ENCODE measurements at places on chromosomes 2 and 18.

DNA sequence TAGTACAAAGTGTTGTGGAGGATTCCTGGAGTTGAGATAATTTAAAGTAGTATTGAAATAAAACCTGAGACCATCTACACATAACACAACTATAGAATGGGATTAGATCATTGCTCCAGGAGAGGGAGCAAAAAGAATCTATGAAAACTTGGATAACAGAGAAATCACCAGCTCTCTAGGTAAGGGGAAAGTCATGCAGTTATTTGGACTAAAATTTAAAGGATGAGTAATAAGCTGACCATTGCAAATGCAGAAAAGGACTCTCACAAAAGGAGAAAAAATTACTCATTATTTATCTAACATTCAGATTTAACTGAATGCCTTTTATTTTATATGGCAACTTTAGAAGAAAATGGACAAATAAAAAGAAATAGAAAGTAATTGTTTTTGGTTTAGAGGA lies 1399.8 kb upstream of the ACVR2A start:
- no peak for DNase-seq

- DNase-seq, result no peak
Measured at GRCh38 chr2:146807568-146808168, 1037.2 kb upstream of the ACVR2A start.

GRCh38 chr2:20027705-20028434 lies 15.4 kb upstream of the MATN3 start:
- DNase-seq, result no peak

- no peak for DNase-seq
Measured at GRCh38 chr2:75592030-75592429, 31.3 kb upstream of the EVA1A start.

DNA sequence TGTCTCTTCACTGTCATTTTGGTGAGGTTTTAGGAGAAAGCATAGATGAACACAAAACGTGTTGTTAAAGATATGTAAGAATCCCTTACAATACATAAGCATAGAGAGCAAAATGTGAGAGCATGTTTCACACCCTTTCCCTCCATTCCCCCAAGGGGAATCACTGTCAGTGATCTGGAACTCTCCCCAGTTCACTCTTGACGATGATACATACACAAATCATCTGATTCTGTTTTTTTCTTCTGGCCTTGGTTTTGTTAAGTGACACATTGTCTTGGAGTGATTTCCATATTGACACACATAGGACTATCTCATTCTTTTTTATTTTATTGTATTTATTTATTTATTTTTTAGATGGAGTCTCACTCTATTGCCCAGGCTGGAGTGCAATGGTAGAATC lies 53.7 kb upstream of the TANC1 start:
- DNase-seq, result no peak

DNA sequence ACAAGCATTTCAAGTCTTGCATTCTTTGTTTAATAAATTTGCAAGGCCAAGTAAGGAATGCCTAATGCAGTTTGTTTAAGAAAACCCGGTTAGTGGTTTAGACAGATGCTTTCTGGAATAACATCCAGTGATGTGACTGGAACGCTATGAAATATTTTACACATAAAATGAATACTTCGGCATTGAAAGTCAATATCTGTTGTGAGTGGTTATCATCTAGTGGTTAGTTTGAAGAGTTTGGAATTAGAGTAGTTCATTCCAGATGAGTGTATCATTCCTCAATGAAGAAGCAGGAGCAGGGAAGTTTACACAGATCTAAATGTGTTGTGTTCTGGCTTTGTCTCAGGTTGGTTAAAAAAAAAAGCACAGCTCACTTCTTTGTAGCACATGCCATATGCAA lies 608.0 kb upstream of the PIK3C3 start:
- DNase-seq, result no peak

DNA sequence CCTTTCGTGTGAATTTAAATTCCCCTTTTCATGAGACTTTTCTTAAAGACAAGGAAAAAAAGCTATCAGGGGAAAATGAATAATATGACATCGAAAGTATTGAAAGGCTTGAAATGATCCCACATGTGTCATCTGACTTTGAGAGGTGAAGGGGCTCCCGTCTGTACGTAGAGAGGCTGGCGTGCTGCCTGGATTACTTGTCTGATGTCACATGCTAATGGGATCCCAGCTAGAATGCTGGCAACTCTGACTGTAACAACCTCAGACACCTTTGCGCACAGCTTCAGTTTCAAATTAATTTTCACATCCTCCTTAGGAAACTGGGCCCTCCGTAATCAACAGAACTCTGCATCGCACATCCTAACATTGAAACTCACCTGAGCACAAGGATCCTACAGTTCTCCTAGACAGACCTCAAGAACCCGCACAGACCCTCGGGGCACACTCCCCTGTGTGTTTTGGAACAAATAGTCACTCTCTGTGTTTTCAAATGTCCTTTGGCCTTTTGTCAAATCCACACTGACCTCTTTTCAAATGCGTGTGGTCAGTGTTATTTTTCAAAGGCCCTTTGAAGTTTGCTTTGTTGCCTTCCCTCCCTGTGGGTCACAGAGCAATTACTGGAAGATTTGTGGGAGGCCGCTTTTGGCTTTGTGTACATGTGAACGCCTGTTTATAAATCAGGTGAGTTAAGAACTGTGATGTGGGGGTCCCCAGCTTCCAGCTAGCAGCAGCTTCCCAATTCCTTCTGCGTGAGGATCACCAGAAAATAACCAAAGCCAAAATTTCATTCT lies 65.9 kb downstream of the IL1R2 start:
- DNase-seq, result no peak

- no peak for DNase-seq
Measured at GRCh38 chr2:32847734-32848133, 99.0 kb upstream of the LTBP1 start.

GRCh38 chr2:190863946-190864345 lies 16.7 kb upstream of the GLS start:
- DNase-seq, result no peak

- DNase-seq, result no peak
Measured at GRCh38 chr18:48121752-48122151, 191.3 kb upstream of the SMAD2 start.

DNA sequence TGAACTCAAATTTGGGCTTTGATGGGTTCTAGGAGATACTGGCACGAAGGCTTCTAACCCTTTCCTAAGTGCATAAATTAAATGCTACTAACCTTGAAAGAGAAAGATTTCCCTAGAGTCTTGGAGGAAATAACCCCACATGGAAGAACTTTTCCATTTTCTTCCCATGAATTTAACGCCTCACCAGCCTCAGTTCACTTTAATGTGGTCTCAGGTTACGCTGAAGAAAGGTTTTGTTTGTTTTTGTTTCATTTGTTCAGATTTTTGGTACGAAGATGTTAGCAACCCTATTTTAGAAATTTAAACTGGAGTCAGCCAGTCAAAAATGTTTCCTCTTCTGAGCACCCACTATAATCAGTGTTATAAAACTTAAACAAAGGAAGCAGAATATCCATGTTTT lies 30.7 kb downstream of the METTL4 start:
- DNase-seq, result no peak

GRCh38 chr2:130911996-130912395 lies 75.3 kb downstream of the ARHGEF4 start:
- no peak for DNase-seq

GRCh38 chr2:232854082-232854481 lies 16.0 kb upstream of the SNORC start:
- DNase-seq, result no peak

- DNase-seq, result no peak
Measured at GRCh38 chr18:676069-676468, 18.6 kb downstream of the TYMS start.

DNA sequence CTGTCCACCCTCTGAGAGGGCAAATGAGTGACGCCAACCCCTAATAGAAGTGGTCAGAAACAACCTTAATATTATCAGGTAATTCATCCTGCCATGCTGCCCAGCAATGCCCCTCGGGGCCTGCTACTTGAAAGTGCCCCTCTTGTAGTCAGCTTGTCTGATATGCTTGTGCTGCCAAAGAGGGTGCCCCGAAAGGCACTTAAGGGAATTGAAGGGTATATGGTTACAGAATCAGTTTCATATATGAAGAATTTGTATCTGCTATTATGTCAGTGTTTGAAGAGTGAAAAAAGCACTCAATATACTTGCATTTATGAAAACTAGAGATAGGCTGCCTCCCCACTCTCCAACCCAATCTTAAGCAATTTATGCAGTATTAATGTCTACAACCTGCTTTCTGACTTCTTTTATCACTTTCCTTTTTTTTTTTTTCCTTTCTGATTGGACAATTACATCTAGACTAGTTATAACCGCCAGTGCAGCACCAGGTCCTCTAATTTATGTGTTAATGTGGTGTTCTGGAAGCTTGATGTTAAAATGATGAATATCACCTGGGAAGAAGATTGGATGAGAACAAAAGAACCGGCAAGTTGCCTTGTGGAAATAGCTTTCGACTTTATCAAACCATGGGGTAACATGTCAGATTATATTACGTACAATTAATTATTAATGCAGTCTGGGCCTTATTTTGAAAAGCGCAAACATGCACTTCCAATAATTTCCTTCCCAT lies 646.9 kb upstream of the ACVR2A start:
- DNase-seq, result no peak

- DNase-seq, result no peak
Measured at GRCh38 chr2:56217106-56217505, 33.3 kb downstream of the CCDC85A start.

GRCh38 chr2:76310894-76311633 lies 600.3 kb upstream of the GCFC2 start:
- no peak for DNase-seq

- no peak for DNase-seq
Measured at GRCh38 chr2:224259831-224260230, 142.1 kb downstream of the FAM124B start.

DNA sequence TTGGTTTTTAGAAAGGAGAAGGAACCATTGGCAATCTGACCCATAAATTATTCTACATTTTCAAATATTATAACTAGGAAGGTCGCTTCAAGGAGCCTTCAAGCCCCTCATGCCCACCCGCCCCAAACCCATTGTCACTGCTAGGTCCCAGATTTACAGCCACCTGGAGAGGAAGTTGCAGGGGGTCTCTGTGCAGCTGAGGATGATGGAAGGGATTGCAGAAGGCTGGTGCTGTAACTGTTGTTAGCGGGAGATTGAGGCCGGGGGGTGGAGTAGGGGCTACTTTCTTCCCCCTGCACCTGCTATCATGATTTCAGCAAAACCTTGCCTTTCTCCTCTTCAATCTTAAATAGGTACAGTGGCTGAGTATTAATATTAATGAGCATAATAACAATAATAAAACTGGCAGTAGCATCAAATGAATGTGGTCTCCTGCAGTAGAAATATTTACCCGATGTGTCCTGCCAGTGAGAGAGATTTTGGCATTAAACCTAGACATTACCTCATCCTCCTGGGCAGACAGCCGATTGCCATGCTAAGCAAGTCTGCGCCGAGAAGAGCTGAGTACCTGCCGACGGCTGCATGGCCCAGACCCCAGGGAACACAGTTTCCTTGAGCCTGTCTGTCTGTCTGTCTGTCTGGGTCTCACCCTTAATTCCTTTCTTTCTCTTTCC lies 225.4 kb downstream of the FAM210A start:
- no peak for DNase-seq

GRCh38 chr2:221156062-221156734 lies 415.9 kb downstream of the EPHA4 start:
- no peak for DNase-seq

DNA sequence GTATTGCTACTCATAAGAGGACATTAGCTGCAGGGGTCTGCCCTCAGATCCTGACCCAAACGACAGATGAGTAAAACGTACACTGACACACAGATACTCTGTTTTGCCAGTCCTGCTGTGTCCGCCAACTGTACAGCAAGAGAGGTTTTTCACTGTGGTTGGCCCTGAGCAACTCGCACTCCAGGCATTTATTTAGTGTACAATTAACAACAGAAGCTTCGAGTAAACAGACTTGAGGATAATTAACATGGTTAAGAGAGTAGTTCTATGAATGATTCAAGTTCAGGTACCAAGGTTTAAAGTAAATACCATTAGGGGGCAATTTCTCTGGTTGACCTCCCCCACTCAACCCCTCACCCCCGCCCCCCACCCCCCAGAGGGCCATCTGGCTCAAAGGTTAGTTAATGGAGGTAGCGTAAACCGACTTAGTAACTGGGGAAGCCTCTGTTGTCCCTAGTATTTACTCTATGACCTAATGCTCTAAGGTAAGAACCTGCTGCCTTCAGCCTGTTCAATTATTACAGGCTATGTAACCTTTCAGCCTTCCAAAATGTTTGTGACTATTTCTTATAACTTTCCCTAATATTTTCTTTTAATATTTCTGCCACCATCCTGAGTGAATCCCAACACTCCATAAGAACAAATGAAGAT lies 103.9 kb upstream of the XIRP2 start:
- no peak for DNase-seq

DNA sequence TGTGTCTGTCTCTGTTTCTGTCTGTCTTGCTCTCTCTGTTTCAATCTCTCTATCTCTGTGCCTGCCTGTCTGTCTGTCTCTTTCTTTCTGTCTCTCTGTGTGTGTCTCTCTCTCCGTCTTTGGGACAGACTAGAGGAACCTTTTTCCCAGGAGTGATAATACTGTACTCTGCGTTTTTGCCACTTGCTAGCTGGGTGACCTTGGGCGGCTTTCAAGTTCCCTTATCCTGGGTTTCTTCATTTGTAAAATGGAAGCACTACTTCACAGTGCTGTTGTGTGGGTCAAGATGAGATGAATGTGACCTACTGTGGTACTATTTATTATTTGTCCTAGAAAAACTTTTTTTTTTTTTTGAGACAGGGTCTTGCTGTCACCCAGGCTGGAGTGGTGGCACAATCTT lies 42.4 kb downstream of the HPCAL1 start:
- no peak for DNase-seq

- no peak for DNase-seq
Measured at GRCh38 chr18:74582642-74583041, 15.0 kb upstream of the ZNF407 start.

DNA sequence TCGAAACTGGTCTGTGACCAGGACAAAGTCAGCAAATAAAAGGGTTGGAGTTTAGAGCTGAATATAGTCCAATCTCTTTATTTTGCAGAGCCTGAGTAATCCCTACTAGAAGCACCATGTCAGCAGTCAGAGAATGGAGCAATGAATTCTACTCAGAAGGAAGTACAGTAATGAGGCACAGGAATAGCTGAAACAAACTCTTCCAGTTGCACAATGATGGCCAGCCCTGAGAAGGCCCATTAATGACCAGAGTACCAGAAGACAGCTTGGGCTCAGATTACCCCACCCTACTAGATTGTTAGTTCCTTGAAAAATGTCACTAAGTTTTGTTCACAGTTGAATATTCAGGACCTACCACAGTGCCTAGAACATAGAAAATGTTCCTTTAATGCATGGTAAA lies 40.3 kb upstream of the SCG2 start:
- no peak for DNase-seq

DNA sequence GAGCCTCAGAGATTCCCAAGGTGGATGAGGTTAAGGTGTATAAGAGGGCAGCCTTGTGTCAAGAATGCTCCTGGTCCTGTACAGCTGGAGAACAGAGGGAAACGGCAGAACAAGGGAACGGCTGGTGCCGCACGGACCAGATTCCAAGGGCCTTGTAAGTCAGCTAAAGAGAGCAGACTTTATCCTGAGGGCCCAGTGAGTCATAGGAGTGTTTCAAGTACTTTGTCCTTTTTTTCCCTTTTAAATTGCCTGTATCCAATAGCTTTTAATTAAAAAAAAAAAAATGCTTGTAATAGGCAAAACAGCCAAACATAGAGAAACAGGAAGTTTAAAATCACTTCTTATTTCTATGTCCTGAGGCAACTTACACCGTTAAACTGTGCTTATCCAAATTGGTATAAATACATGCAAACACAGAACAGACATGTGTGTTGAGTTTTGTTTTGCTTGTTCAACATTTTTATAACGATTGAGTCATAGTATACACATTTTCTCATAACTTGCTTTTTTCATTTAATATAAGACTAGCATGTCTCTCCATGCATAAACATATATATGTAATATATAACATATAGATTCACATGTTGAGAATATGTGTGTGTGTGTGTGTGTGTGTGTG lies 42.1 kb upstream of the EVA1A start:
- no peak for DNase-seq
